ENCODE measurements at places on chromosomes 13 and 19. TPM values are rescaled to one million over a fixed set of nuclear protein-coding genes. Genes with fewer than 3 reads are reported as not detected.

Gene CD22
- not detected for polyA plus RNA-seq

Gene GCDH
- 21.4 TPM for polyA plus RNA-seq

Gene KCNN4
- polyA plus RNA-seq: 0.56 TPM

Gene NLRP5
- polyA plus RNA-seq: not detected

Gene C13orf42
- polyA plus RNA-seq: not detected

Gene PTH2
- not detected for polyA plus RNA-seq

Gene NRTN
- 0.07 TPM for polyA plus RNA-seq

Gene IGFL2
- 0.81 TPM for polyA plus RNA-seq

Gene KANK3
- 0.48 TPM for polyA plus RNA-seq

Gene IRGC
- not detected for polyA plus RNA-seq

DNA sequence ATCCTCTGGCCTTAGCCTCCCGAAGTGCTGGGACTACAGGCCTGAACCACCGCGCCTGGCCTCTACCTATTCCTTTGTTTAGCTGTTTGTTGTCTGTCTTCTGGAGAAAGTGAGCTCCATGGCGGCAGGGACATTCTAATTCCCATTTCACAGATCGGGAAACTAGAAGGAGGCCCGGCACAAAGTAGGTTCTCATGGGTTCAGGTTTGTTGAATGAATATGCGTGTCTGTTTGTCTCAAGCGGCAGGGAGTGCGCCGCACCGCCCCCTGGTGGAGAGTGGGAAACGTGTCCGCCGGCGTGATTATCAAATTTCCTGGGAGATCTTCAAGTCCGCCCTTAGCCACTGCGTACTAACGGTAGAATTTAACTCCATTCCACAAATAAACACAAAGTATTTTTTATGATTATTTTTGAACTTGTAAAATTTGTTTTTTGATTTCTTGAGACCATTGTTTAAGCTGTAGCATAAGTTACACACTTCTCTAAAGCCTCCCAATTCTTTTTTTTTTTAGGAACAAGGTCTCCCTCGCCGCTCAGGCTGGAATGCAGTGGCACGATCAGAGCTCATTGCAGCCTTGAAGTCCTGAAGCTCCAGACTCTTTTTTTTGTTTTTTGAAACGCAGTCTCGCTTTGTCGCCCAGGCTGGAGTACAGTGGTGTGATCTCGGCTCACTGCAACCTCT is 8.9 kb upstream of the CCDC9 start:
- no peak for DNase-seq

DNA sequence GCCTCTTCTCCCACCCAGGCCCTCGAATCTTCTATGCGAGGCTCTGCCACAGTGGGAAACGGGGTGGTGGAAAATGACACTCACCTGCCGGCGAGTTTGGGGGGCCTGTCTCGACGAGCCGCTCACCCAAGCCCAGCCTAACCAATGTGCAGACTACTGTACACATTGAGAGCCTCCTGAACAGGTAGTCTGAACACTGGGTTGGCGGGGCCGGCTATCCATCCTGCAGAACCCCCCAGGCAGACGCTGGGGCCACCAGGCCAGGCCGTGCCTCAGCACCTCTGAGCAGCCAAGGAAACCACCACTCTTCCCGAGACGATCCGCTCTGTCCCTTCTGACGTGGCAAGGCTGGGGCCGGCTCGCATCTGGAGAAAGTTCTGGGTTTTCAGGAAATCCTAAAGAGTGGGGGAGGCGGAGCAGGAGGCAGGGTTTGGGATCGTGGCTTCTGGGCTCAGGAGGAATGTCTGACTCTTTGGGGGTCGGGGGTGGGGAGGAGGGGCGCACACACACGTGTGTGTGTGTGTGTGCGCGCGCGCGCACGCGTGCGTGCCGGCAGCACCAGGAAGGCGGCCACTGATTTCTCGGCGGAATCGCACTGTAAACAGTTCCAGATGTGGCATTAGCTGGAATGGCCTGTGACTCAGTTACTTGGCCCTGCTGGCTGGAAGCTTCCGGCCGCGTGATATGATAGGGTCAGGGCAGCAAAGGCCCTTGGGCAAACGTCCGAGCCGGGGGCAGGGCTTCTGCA is 18.5 kb downstream of the TMED1 start:
- DNase-seq: no peak

DNA sequence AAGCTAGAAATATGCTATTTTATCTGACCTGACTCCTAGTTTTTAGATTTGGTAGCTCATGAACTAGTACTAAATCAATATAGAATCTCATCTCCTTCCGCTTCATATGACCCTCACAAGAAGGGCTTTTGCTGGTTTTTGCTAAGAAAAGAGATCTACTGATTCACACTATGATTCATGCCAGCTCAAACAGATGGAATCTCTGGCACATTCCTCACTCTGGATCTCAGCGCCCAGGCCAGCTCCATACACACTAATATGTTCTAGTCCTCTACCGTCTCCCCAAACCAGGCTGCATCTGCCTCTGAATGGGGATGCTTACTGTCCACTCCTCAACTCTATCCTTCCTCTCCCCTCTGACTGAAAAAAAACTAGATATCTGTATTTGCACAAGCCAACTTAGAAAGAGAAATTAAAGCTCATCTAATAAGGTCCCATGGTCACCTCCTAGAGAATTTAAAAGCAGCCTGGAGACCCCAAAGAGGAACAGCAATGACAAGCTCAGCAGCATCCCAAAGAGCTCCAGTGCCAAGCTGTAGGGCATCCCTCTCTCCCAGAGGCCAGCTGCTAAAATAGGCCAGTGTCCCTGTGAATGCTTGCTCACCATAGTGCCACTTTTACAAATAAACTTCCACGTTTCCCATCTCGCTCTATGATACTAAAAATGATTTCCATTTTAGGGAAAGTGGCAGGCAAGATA is 74.9 kb downstream of the LHFPL6 start:
- peak; percentile 88 for DNase-seq

- DNase-seq: peak; percentile 55
Observed at GRCh38 chr13:85013006-85013405, 786.2 kb downstream of the SLITRK6 start.

GRCh38 chr13:76724421-76724820 is 161.8 kb downstream of the KCTD12 start:
- DNase-seq: no peak

- DNase-seq: no peak
Observed at GRCh38 chr13:68759617-68760016, 1348.0 kb upstream of the ATXN8OS start.

DNA sequence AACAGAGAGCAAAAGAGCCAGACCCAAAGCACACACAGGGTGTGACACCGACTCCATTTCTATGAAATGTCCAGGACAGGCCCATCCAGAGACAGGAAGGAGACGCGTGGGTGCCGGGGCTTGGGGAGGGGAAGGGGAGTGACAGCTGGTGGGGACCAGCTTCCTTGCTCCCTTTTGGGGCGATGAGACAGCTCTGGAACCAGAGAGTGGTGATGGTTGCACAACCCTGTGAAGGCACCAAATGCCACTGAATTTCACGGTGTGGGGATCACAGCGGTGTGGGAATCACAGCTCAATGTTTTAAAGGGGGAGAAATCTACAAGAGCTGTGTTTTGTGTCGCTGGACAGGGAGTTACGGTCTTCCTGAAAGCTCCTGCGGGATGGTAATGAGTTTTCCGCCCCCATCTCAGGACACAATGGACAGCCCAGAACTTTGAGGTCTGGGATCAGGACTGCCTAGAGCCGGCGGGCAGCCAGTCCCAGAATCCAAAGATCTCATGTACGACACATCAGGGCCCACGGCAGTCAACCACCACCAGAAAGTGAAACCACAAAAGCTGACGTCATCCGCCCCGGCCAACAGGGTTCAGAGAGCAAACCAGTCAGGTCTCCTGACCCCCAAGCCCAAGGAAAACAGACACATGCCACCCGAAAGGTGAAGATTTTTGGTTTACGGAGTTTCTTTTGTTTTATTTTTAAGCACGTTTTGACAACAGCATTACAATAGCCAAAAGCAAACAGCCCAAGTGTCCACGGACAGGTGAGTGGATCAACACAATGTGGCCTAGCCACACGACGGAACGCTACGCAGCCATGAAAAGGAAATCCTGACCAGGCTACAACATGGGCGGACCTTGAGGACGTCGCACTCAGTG is 7.3 kb downstream of the SGTA start:
- no peak for DNase-seq

DNA sequence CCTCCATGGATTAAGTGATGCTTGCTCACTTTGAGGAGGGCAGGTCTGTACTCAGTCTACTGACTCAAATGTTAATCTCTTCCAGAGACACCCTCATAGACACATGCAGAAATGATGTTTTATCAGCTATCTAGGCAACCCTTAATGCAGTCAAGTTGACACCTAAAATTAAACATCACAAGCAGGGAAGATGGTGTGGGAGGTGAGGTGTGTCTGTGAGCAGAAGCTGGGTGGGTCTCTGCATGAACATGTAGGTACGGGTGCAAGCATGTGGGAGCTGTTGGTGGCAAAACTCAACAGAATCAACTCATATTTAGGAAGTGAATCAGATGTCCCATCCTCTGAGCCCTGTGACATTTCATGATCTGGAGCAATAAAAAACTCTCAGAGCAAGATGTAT is 249.2 kb upstream of the SGCG start:
- DNase-seq: no peak

DNA sequence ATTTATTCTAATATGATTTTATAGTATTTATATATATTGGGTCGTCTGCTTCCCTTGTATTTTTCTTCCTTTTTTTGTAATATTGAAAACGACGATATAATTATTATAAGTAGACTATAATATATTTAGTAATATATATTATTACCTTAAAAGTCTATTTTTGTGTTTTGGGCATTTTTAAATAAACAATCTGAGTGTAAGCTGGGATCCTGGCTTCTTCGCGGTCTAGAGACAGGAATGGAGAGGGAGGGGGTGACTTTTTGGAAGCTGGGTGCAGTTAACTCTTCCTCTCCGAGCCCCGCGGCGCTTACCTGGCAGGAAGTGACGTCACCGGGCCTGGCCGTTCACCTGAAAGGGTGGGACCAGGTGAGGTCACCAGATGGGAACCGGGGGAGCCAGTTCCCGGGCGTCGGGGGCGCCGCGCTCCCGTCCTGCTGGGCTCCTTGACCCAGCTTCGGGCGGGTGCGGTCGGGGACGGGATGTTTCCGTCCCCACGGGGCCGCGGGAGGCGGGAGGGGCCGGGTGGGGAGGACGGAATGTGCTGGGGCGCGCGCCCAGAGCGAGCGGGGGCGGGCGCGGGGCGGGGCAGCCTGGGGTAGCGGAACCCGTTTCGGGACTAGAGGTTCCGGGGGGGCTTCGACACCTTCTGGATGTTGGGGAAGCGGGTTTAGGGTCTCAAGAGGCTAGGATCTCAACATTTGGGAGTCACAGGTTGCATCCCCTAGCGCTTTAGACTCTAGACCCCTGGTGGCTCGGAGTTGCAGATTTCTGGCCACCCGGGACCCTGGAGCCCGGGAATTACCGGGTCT is 2.8 kb downstream of the ZFP36 start:
- DNase-seq: peak; percentile 85

DNA sequence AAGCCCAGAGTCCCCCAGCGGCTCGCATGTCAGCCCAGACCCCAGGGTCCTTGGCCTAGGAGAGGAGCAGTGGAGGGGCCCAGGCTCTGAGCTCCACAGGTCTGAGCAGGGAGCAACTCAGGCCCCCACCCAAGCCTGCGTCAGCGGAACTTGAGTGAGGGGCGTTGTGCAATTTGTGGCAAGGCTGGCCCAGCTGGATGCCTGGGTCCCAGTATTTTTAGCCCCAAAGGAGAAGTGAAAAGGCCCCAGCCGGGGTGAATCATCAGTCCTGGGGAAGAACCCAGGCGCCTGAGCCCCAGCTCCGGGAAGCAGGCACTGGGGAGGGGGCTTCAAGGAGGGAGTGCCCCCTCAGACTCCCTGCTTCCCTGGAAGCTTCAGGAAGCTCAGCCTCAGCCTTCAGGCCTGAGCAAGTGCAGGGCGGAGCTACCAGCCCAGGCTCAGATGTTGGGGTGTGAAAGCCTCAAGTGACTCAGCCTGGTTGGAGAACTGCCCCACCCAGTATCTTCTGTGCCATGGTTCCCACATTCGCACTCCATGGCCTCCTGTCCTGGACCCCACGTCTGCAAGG is 7.2 kb downstream of the MED29 start:
- peak; percentile 87 for DNase-seq

GRCh38 chr13:108069521-108070210 is 145.7 kb downstream of the LIG4 start:
- DNase-seq: no peak

- no peak for DNase-seq
Observed at GRCh38 chr13:99736541-99736940, 235.0 kb downstream of the ZIC5 start.

GRCh38 chr13:51325837-51326236 is 13.7 kb upstream of the SERPINE3 start:
- DNase-seq: no peak

DNA sequence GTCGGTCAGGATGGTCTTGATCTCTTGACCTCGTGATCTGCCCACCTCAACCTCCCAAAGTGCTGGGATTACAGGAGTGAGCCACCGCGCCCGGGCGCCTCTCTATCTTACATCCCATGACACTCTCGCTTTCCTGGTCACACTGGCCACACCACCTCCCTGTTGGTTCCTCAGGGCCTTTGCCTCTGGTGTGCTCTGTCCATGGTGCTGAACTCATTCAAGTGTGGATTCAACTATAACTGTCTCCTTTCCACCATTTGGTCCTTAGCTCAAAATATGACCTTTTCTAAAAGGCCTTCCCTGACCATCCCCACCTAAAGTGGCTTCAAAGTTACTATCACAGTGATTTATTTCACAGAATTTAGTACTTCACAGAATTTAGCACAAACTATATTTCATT is 3.7 kb upstream of the SMIM17 start:
- no peak for DNase-seq

GRCh38 chr13:75461314-75461713 is 20.7 kb downstream of the TBC1D4 start:
- DNase-seq: peak; percentile 60

GRCh38 chr19:19661141-19661674 is 2.3 kb downstream of the ATP13A1 start:
- no peak for DNase-seq

DNA sequence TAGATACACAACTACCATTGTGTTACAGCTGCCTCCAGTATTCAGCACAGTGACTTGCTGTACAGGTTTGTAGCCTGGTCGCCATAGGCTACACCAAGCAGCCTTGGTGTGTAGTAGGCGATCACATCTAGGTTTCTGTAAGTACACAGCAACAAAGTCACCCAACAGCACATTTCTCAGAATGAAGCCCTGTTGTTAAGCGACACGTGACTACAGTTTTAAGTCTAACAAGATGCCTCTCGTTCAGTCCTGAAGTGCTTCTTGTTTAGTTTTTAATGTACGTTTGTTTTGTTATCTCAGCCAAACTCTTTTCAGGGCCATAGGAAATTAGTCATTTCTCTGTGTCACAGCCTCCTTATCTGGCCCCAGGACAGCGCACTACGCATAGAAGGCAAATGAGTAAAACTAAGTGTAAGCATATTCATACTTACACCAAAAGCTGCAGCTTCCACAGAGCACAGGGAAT is 50.0 kb upstream of the GPR183 start:
- DNase-seq: no peak

DNA sequence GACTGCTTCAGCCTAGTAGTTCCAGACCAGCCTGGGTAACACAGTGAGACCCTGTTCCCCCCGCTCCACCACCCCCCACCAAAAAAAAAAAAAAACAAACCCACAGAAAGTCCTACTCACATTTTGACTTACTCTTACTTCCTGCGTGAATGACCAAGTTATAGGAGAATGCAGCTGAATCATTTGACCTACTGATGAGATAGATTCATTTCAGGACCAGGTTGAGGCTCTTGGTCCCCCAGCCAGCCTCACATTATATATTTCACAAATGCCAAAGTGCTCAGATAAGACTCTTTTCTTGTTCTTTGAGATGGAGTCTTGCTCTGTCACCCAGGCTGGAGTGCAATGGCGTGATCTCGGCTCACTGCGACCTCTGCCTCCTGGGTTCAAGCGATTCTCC is 70.2 kb downstream of the KLF5 start:
- DNase-seq: no peak

GRCh38 chr19:21092109-21092508 is 10.1 kb downstream of the ZNF714 start:
- DNase-seq: no peak
